HAP-1 (cell line): ENCODE measurements at places on chromosomes 5 and 9.

- no peak for DNase-seq
These were observed 14.3 kb downstream of the AFF4 start for GRCh38 chr5:132949136-132949535.

DNA sequence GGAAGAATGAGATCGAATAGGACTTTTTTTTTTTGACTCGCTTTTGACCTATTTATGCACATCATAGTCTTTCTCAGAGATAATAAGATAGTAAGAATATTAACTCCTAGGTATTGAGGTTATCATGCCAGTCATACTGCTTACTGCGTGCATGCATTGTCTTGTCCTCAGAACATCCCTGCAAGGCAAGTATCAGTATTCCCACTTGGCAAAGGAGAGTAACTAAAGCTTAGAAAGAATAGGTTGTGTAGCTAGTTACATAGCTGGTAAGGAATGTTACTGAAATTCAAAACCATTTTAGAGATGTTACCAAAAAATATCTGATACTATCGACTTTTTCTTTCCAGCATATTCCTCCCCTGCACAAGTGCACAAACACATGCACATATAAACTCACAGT is 296.1 kb upstream of the CLINT1 start:
- no peak for DNase-seq

DNA sequence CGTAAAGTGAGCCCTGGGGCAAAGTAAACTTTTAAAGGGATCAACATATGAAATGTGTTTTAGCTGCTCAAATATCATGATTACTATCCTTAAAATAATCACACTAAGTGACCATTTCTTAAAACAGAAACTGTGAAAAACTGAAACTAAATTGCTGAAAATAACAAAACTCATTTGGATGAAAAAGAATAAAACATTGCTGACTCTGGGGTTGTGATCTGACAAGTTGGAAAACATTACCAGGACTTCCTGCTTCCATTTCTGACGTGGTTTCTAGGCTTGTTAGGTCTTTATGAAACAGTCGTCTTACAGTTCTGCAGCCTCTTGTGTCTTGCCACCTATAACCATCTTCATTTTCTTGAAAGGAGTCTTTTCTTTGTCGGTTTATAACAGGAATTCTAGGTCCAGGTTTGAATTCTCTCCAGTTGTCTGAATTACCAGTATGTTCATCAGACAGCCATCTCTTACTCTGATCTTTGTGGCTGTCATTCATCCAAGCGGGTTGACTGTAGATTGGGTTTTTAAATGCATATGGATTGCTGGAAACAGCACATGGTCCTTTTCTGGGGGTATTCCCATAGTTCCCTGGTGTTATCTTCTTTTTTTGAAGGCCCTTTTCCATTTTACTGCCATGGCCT is 1.7 kb downstream of the TUT7 start:
- DNase-seq, result no peak

DNA sequence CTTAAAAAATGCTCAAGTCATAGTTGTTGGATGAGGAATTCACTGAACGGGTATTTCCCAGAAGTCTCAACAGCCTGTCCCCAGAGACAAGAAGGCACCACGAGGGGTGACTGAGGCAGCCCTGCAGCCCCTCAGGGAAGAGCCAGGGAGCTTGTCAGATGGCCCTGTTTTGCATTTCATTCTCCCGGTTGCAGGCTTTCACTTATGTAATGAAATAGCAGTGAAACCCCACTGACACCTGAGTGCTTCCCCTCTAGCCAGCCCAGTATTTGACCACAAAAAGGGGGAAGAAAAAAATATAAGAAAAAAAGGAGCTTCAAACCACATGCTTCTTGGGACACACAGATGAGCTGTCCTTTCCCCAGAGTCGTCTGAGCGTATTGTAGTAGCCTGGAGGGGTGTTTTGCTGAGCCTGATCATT is 75.3 kb upstream of the IL12B start:
- no peak for DNase-seq
